ENCODE measurements at places on chromosomes 7 and 10.

- DNase-seq = no peak
These were observed 9.9 kb downstream of the ZNF365 start for GRCh38 chr10:62384057-62384446.

GRCh38 chr10:130018265-130018664 lies 54.2 kb upstream of the EBF3 start:
- no peak for DNase-seq

DNA sequence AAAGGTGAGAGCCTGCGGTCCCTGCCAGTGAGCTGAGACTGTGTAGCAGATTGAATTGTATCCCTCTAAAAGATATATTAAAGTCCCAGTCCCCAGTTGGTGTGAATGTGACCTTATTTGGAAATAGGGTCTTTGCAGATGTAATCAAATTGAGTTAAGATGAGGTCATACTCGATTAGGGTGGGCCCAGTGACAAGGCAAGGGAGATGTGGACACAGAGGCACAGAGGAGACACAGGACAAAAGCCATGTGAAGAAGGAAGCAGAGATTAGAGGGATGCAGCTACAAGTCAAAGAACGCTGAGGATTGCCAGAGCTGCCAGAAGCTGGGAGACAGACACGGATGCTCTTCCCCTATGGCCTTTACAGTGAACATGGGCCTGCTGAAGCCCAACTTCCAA lies 104.3 kb downstream of the CLEC2L start:
- no peak for DNase-seq

DNA sequence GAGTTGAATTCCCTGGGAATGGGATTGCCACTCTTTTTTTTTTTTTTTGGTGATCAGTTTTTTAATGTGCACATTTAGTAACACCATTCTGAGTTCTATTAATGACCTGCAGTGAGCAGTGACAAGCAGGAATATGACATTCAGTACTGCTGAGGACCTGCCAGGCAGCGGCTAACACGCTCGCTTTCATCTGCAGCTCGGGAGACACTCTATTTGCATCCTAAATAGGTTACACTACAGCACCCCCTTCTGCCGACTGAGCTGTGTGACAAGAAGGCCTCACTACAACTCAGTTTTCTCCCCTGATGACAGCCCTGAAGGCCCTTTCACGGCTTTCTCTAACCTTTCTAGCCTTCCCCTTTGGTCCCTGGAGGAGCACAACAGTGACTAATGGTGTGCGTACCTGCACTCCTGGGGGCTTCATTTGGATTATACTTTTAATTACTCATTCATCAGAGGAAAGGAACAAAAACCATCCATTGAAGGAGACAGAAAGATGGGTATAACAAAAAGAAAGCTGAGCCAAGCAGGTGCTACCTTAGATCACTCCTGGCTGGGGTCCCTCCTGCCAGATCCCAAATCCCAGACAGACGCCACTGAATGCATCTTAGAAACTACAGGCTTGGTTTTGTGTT lies 872.4 kb downstream of the LRMDA start:
- DNase-seq = peak; percentile 82

DNA sequence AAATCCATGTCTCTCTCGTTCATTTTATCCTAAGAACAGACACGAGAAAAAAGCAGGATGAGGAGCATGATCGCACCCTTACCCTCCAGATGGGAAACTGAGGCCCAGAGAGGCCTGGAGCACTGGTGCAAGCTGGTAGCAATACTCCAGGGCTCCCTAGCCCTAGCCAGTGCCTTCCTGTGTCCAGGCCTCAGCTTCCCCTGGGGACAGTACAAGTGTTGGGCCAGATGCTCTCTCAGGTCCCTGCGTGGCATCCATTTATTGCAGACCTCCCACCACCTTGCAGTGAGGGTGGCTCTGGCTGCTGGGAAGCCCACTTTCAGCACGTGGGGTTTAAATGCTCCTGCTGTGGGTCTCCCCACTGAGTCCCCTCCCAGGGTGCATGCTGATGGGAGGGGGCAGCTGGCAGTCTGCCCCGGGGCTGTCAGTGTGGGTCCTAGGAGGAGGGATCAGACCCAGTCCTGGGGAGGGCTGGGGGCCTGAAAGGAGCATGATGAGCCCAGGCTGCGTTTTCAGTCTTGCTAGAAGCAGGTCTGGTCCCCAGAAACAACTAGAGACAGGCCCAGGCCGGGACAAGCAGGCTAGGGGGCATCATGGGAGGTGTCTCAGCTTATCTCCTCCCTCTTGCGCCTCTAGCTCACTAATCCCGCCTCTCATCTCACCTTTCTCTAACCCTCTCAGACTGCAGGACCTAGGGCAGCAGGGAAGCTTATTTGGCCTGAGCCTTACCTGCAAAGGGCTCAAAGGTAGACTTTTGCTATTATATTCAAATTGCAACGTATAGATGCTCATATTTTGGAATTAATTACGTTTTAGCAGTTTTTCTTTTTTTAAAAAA lies 662 bp upstream of the PPIF start:
- DNase-seq = no peak

Measured in ACHN (cell line).